ENCODE measurements at places on chromosomes 11 and 22. TPM values are rescaled to one million over a fixed set of nuclear protein-coding genes. Genes with fewer than 3 reads are reported as not detected.

SCGB1C1 gene
- not detected for total RNA-seq

ASCC2 gene
- 37.0 TPM for total RNA-seq

CHKA gene
- 57.5 TPM for total RNA-seq

GRCh38 chr11:95943546-95943945 is 19.6 kb upstream of the MTMR2 start:
- no peak for DNase-seq

DNA sequence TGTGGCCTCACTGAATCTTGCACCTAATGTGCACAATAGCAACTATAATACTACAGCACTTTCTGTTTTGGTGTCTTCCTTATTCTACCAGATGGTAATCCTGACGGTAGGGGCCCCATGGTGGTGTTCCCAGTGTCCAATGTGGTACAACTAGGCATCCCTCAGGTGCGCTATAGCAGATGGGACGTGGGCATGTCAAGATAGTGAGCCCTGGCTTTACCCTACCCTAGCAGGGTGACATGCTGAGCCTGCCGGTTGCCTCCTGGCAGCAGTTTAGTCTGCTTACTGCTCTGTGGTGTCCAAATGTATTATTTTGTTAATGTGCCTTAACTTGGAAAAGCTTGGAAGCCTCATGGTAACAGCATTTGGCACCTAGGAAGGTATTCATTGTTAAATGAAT is 19.2 kb downstream of the ACO2 start:
- DNase-seq = no peak

DNA sequence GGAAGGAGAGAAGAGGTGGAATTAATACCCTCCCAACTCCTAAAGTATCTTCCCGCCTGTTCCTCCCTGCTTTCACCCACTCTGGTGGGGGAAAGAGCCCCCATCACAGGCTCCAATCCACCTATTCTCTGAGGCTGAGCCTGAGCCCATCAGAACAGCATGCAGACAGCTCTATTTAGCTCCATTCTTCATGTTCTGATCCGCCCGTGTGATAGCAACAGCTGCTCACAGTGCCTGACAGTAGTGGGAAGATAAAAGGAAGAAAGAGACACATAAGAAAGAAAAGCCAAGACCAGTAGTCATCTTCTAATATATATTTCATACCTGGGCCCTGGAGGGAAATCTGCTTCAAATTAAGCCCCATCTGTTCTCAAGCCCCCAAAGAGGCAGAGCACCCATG is 80.3 kb upstream of the AKIP1 start:
- DNase-seq = no peak

GRCh38 chr22:41260871-41261270 is 20.1 kb upstream of the CHADL start:
- DNase-seq = no peak

GRCh38 chr11:19160847-19161246 is 40.9 kb downstream of the CSRP3 start:
- peak; percentile 11 for DNase-seq
